ENCODE measurements at places on chromosomes 12 and 14.

GRCh38 chr14:99254328-99255009 is 17.5 kb downstream of the BCL11B start:
- no peak for DNase-seq

GRCh38 chr12:109739747-109740693 is 26.4 kb downstream of the FAM222A start:
- DNase-seq, result no peak

- DNase-seq, result no peak
These were observed 236.6 kb upstream of the CCDC196 start for GRCh38 chr14:66249544-66249943.

DNA sequence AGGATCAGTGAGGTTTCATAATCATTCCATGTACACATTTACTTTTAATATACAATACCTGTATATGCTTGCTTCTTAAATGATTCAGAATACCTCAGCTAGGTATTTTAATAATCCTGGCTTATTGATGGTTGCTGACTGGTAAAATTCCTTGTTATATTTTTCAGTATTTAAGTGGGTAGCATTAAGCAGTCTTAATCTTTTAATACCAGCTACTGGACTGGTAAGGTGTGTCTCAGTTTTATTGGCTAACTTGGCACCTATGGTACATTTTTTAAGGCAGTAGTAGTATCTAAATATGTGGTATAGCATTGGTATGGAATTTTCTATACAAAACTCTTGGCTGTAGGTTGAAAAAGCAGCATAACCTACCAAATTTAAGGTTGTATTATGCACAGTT is 96.6 kb downstream of the RAD52 start:
- DNase-seq, result no peak

GRCh38 chr12:3101309-3102024 is 24.3 kb downstream of the TSPAN9 start:
- no peak for DNase-seq

DNA sequence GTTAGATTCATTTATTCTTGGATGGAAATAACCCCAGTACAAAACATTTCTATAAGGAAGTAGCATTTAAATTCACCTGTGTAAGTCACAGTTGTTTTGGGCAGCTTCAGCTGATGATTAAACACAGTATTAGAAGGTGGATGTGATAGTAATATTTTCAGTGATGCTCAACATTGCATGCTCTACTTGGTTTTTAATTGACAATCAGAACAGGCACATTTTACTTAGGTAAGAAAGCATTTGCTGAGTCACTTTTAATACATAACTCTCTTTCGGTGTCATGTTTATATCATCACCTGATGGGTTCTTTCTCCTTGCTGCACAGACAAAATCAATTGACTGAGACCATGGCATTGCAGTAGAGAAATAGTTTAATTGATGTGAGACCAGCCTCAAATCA is 80.7 kb downstream of the CMAS start:
- DNase-seq, result no peak

DNA sequence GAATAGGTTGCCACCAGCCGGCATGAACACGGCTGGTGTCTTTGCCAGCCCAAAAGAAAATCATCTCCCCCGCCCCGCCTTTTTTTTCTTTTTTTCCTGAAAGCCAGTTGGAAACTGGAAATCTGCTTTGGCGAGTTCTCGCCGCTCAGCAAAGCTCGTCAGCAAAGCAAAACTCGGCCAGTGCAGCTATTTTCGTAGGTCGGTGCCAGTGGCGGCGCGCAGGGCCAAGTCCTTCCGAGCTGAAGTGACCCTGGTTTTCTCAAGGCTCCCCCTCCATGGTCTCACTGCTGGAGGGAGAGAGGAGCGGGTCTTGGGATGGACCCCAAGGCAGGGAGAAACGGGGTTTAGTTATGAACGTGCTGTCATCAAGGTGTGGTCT is 248.4 kb upstream of the RTL1 start:
- no peak for DNase-seq

DNA sequence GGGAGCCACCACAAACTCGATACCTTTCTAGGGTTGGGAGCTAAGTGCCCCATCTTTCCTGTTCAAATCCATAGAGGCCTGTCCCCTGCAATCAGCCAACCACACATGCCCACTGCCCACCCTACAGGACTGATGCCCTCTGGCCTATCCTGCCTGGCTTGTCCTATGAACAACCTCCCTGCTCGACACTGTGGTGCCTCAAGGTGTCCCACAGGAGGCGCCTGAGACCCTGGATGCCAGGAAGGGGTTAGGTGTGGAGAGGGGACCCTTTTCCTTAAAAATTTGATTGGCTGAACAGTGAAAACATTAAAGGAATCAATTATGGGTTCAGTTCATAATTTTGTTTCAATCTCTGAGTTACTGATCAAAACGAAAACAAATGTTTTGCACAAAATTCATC is 97.3 kb upstream of the FZD10 start:
- DNase-seq, result no peak

- no peak for DNase-seq
These were observed at the start of gene IAPP for GRCh38 chr12:21372602-21373001. Gene IAPP (plus strand): TSS chr12:21372902. CDS start chr12:21373352, 450 bp downstream.

DNA sequence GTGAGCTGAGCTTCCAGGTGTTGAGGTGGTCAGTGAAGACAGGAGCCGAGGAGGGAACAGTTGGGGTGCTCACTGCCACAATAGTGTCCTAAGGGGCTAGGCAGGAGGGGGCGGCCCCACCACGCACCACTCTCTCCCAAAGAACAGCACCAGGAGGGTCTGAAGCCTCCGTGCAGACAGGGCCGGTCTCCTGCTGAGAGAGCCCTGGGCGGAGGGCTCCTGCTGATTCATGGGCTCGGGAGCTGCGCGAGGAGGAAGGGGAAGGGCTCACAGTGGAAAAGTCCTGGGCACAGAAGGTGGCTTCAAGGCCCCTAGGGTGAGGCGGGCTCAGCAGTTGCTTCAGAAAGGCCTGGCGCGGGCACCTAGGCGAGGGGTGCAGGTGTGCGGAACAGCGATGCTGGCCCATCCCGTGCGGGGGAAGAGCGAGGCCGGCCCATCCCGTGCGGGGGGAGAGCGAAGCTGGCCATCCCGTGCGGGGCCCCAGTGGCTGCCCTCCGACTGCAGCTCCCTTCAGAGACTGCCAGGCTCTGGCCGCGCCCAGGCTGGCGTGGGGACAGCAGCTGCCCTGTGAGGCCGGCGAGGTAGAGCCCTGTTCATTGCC is 176.7 kb downstream of the ADGRD1 start:
- DNase-seq, result no peak

GRCh38 chr14:88296351-88296750 is 26.7 kb downstream of the KCNK10 start:
- DNase-seq, result no peak

- no peak for DNase-seq
These were observed 76.1 kb downstream of the TBC1D30 start for GRCh38 chr12:64900540-64900939.

- no peak for DNase-seq
These were observed 48.7 kb downstream of the CPM start for GRCh38 chr12:68884251-68884650.

- no peak for DNase-seq
These were observed 333.9 kb upstream of the CCDC196 start for GRCh38 chr14:66152302-66152701.

- DNase-seq, result no peak
These were observed 50.1 kb upstream of the E2F7 start for GRCh38 chr12:77115471-77115870.

GRCh38 chr12:77686760-77687159 is 143.9 kb upstream of the NAV3 start:
- DNase-seq, result no peak

DNA sequence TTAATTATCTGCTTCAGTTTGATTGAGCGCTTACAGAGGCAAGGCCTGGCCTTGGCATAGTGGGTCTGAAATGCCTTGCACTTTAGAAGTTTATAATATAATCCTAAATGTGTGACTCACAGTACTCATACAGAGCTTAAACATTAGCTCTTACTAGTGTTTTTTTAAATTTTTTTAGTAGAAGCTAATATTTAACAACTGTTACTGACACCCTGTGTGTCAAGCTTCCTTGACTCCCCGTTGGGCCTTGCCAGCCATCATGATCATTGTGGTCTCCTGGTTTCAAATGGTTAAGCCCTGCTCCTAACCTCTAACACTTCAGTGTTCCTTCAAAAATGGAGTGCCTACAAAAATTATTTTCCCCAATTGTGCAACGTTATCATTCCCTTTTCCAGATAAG is 126.9 kb downstream of the GALC start:
- DNase-seq, result no peak

DNA sequence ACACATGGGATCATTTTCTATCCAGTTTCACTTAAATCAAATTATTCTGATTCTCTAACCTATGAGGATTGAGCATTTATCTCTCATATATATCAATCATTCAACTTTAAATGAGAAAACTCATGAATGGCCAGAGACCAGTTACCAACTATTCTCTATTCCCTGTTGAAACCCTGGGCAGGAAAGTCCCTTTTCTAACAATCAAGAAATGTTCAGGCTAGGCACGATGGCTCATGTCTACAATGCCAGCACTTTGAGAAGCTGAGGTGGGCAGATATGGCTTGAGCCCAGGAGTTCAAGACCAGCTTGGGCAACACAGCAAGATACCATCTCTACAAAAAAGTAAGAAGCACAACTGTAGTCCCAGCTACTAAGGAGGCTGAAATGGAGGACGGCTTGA is 18.0 kb downstream of the FMNL3 start:
- DNase-seq, result no peak

- no peak for DNase-seq
These were observed 447.0 kb downstream of the SLC16A7 start for GRCh38 chr12:60042835-60043234.
